ENCODE measurements at places on chromosomes 2 and 18.

DNA sequence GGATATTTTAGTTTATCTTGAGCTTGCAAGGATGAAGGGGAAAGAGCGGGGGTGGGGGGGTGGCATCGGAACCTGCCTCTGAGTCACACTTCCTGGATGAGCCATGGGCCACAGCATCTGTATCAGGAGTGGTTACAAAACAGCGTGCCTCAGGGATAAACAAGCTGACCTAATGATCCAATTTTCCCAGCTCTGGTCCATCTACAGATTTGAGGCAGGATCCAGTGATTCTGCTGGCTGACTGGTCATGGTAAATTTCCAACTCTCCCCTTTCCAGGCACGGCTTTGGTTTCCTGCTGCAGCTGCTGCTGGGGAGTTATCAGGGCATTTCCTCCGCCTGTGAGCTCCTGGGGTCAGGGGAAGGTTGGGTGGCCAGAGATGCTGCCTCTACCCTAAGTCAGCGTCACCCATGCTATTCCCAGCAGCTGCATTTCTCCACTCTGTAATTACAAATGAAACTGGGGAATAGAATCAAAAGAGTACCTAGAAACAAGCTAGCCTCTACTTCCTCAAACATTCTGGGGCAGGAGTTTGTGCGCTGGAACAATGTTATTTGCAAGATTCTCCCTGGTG lies 4.7 kb upstream of the HPCAL1 start:
- DNase-seq = peak; percentile 97

- peak; percentile 57 for DNase-seq
Observed at GRCh38 chr2:112958428-112959108, 19.2 kb upstream of the IL36G start.

GRCh38 chr18:37561986-37562385 lies 3.6 kb downstream of the CELF4 start:
- DNase-seq = no peak

- DNase-seq = no peak
Observed at GRCh38 chr2:55786280-55786679, 92.6 kb upstream of the PNPT1 start.

DNA sequence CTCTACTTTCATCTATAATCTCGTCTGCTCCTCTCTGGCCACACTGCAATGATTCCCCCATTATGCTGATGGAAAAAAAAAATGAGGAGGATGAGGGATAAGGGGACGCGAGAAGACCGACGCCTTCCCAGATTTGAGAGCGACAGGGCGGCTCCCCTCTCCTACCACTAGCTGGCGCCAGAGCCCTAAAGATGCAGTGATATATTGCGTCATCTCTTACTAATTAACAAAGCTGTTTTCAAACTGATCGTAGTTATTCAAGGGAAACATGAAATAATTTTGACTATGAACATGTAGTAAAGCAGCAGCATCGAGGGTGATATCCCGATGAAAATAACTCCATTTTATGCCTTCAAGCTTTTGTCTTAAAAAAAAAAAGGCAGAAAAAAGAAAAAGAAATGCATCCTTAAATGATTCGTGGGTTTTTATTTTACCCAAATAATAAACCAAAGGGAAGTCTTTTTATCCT lies 48.0 kb upstream of the HNRNPA3 start:
- DNase-seq = peak; percentile 72

- peak; percentile 44 for DNase-seq
Observed at GRCh38 chr2:226031647-226032501, 632.4 kb downstream of the NYAP2 start.

Data from IMR-90 (cell line).